Caki2 (cell line): ENCODE measurements at places on chromosomes 1 and 21. TPM values are rescaled to one million over a fixed set of nuclear protein-coding genes. Genes with fewer than 3 reads are reported as not detected.

CELA3A gene
- total RNA-seq: not detected in 2 replicates

TRAPPC3 gene
- 138 and 155 TPM in 2 replicates for total RNA-seq

- DNase-seq: no peak
Observed at GRCh38 chr1:21705303-21705980, 36.3 kb upstream of the RAP1GAP start.

GRCh38 chr1:183814121-183814681 is 9.3 kb downstream of the RGL1 start:
- no peak for DNase-seq

DNA sequence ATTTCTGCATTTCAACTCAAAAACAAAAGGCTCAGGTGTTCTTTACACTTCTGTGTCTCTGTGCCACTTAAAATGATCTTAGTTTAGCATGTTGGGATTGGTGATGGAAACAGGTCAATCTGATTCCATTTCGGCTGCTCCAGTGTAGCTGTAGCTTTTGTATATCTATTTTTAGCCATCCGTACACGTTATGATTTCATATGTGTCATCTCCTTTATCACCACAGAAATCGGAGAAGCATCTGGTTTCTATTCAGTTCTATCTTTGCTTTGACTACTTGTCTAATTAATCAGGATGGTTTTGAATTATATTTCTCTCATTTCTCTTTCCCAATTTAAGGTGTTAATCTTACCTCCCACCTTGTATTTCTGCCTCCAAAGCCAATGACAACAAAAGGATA is 41.1 kb downstream of the RGS21 start:
- no peak for DNase-seq

DNA sequence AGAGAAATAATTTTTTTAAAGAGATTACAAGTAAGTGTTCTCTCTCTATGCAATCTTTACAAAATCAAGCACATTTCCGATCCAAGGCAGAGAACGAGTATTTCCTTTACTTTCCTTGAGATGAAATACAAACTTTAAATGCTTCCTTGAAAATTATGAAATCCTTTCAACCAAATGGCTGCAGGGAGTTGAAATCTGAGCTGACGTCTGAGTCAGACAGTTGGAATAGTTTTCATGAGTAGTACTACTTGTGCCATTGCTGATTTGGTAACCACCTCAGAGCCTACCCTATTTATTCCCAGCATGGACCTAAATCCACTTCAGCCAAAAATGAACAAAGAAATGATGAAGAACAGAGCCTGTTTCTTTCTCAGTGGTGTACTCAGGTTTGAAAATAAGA is 183.6 kb downstream of the GIPC2 start:
- DNase-seq: no peak
